ENCODE measurements at places on chromosomes 12 and 14.

DNA sequence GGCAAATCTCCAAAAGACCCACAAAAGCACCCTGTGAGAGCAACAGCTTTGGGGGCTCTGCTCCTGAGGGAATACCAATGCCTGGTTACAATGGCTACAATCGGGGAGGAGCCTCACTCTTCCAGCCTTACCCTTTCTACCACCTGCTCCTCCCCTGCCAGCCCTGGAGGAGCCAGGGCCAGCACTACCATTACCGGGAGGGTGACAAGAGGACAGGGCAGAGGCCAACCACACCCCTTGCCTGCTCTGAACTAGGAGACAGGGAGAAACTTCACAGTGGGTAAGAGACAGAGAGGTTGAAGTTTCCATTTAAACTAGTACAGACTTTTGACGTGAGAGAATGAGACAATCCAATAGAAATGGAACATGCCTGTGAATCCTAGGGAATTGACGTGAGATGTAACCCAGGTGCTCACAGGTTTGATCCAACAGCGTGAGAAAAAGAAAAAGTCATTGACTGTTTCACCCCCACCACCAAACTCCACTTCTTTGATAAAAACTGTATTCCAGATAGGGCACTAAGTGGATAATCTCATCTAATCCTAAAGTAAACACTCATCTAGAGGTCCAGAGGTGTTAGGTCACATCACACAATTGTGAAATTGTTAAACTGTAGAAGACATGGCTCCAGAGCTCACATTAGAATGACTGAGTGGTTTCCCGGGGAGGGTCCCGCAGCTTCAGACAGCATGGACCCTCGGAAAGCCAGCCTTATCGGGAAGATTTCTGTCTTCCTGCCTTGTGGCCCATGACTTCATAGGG is 8.4 kb upstream of the TC2N start:
- DNase-seq = no peak

DNA sequence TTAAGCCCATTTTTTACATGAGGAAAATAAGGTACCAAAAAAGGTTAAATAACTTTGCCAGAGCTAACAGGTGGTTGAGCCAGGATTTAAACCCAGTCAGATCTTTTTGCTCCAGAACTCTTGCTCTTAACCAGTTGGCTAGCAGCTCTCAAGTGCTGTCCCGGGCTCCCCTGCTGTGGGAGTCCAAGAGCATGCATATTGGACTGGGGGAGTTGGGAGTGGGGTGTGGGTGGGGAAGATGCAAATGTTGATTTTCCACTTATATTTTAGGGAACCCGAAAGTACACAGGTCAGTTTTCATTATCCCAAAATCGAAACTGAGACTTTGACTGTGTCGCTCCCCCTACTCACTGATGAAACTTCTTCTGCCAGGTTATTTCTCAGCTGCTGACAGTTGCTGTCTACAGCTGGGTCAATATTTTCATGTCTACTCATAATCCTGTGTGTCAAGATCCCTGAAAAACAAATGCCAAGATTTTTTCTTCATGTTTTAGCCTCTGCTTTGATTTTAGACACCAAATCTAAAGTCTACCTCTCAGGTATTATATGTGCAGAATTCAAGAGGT is 172.3 kb upstream of the TMPO start:
- DNase-seq = no peak

DNA sequence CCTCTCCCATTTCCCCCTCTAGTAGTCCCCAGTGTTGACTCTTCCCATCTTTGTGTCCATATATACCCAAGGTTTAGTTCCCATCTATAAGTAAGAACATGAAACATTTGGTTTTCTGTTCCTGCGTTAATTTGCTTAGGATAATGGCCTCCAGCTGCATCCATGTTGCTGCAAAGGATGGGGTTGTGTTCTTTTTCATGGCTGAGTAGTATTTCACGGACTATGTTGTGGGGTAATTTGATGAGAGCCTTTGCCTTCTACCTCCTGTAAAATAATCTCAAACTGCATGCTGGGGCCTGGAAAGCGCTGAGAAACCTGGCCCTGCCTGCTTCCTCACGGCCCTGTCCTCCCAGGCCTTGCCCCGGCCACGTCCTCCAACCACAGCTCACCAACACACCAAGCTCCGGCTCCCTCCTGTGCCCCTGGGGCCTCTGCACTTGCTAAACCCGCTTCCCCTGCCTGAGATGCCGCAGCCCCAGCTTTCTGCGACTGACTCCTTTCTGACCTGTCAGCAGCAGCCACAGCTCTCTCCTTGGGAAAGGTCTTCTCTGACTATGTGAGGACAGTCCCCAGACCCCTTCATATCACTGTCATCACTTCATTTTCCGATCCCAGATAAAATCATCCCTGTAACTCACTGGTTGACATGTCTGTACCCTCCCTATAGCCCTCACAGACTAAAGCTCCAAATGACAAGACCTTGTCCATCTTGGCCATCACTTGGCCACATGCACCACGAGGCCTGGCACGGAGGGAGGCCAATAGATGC is 19.8 kb downstream of the ITPK1 start:
- DNase-seq = no peak

DNA sequence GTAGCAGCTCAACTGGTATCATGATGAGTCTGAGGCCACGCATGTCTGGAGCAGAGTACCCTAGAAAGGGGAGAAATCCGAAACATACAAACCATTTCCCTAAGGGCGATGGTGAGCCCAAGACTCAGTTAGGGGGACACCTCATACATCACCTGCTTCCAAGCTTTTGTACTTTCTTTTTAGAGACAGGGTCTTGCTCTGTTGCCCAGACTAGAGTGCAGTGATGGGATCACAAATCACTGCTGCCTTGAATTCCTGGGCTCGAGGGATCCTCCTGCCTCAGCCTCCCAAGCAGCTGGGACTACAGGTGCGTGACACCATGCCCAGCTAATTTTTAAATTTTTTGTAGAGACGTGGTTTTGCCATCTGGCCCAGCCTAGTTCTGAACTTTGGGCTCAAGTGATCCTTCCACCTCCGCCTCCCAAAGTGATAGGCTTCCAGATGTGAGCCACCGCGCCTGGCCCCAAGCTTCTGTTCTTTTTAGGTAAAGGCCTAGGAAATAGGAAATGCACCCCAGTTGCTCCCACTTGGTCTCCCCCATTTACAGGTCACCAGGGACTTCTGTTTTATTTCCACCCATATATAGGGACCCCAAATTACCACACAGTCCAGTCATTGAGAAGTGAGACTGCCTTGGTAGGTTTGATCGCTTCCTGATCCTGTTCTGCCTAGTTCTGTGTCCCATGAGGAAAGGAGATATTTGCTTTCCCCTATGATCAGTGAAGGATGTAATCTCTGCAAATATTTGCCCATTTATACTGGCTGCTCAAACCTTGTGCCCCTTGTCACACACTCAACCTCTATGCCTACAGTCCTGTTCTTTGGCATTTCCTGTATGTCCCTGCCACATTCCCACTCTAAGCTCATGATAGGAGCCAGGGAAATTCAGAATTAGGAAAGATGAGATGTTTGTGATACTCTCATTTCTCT is at the start of gene APOF:
APOF (minus strand) TSS at position 728 of the 930 bp plus-strand sequence; CDS start at position 616, 112 bp downstream.
- no peak for DNase-seq

- no peak for DNase-seq
Measured at GRCh38 chr12:61894168-61894567, 366.0 kb upstream of the USP15 start.

GRCh38 chr14:81200054-81200453 is 20.7 kb downstream of the GTF2A1 start:
- DNase-seq = peak; percentile 53

- no peak for DNase-seq
Measured at GRCh38 chr14:104698688-104699425, 9.4 kb downstream of the INF2 start.

DNA sequence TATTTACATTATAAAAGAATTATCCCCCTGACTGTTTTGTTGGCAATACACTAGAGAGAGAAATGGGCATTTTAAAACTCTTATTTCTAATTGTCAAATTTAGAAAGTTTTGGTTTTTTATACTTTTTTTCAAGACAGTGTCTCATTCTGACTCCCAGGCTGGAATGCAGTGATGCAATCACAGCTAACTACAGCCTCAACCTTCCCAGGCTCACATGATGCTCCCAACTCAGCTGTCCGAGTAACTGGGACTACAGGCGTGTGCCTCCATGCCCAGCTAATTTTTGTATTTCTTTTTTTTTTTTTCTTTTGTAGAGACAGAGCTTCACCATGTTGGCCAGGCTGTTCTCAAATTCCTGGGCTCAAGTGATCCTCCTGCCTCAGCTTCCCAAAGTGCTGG is 8.3 kb upstream of the OR11H6 start:
- no peak for DNase-seq

GRCh38 chr12:65123435-65124063 is 2.4 kb upstream of the WIF1 start:
- peak; percentile 76 for DNase-seq

GRCh38 chr12:92138626-92139025 is 7.0 kb downstream of the BTG1 start:
- no peak for DNase-seq

- DNase-seq = no peak
Measured at GRCh38 chr14:62280366-62280765, 518.1 kb downstream of the SNAPC1 start.

DNA sequence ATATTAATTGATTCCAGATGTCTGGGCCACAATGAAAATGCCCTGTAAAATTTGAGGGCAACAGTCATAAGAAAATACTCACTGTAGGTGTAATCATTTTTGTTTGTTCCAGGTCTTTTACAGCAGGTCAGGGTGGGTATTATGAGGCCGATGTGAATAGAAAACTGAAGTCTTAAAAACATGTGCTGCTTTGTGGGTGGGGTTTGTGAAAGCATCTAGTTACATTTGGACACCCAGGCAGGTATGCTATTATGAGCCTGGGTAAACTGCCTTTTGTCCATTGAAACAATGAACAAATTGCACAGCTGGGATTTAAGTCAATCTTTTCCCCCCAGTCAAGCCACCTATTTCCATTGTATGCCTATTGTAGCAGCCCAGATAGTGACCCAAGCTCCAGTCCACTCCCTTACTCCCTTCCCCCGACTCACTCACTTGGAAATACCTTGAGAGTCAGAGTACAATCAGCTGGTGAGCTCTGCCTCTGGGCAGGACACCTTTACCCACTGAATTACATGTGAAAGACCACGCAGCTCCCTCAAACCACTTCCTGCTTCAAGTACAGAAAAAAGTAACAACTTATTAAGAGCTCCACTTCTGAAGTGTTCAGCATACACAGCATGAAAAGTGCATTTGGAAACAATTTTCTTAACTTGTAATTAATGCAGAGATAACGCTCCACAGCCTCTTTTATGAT is 1.8 kb downstream of the IGF1 start:
- DNase-seq = no peak

GRCh38 chr14:34872822-34873588 is 2.2 kb downstream of the BAZ1A start:
- peak; percentile 97 for DNase-seq

GRCh38 chr12:75658286-75658685 is 146.9 kb upstream of the KRR1 start:
- DNase-seq = no peak

- no peak for DNase-seq
Measured at GRCh38 chr12:93415723-93416464, 25.9 kb downstream of the UBE2N start.

GRCh38 chr14:61266891-61267740 is 14.0 kb downstream of the TMEM30B start:
- no peak for DNase-seq

- no peak for DNase-seq
Measured at GRCh38 chr14:44989497-44990440, 27.8 kb downstream of the TOGARAM1 start.

GRCh38 chr12:76032043-76032981 is 736 bp upstream of the PHLDA1 start:
- DNase-seq = peak; percentile 60

DNA sequence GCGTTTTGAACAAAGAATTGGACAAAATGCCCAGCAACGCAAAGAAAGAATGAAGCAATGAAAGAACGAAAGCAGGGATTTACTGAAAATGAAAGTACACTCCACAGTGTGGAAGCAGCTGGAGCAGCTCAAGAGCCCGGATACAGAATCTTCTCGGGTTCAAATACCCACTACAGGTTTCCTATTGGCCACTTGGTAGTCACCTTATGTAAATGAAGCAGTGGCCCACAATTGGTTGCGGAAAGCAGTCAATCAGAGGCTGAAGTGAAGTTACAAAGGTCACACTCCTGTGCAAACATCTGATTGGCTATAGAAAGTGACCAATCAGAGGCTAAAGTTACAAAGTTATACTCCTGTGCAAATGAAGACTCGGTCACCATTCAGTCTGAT is 15.0 kb upstream of the PPP1R13B start:
- no peak for DNase-seq

GRCh38 chr14:61524211-61524806 is 171.0 kb upstream of the HIF1A start:
- DNase-seq = no peak

DNA sequence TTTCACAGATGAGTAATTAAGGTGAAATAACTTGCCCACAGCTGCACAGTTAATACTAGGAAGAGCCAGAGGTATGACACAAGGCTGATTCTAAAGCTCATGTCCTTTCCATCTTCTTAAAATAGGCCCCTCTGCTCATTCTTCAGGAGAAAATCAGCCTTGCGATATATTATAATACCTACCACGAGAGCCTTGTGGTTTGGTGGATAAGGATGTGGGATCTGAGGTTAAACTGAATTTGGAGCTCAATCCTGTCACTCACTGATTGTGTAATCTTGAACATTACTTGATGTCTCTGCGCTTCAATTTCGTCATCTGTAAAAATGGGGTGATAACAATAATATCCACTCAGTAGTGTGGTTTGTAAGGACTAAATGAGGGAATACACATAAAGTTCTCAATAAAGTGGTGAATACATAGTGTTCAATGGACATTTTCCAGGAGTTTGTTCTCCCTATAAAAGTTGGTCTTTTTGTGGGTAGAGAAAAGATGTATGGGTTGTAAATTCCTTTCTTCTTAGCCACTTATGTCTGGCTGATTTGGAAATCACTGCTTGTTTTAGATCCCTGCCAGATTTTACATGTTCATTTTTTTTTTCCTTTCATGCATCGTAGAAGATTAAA is 25.1 kb upstream of the ATP2B1 start:
- peak; percentile 66 for DNase-seq

GRCh38 chr12:105085501-105085900 is 1.2 kb upstream of the ALDH1L2 start:
- DNase-seq = no peak

DNA sequence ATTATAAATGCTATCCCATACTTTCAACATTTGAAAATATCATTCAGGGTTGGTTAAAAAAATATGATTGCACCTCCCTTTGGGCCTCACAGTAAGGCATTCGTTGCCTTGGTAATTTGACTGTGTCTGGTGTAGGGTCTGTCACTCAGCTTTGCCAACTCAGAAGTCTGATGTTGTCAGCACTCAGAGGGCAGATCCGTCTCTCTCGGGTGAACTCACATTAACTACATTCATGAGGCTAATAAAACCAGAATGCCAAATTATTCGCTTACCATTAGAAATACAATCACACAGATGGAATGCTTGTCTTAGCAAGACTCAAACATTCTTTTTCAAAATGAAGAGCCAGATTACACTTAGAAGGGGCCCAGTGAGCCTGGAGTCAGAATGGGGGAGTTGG is 53.0 kb downstream of the NPAS3 start:
- DNase-seq = no peak

DNA sequence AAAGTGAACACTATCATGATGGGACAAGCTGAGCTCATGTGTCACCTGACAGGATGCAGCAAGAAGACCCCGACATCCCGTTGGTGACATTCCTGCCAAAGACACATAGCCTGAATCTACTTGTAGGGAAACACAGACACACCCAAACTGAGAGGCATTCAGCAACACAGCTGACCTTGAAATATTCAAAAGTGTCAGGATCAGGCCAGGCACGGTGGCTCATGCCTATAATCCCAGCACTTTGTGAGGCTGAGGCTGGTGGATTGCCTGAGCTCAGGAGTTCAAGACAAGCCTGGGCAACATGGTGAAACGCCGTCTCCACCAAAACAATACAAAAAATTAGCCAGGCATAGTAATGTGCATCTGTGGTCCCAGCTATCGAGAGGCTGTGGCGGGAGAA is 232.0 kb upstream of the PLXNC1 start:
- no peak for DNase-seq
